ENCODE measurements at places on chromosomes 12 and 14.

DNA sequence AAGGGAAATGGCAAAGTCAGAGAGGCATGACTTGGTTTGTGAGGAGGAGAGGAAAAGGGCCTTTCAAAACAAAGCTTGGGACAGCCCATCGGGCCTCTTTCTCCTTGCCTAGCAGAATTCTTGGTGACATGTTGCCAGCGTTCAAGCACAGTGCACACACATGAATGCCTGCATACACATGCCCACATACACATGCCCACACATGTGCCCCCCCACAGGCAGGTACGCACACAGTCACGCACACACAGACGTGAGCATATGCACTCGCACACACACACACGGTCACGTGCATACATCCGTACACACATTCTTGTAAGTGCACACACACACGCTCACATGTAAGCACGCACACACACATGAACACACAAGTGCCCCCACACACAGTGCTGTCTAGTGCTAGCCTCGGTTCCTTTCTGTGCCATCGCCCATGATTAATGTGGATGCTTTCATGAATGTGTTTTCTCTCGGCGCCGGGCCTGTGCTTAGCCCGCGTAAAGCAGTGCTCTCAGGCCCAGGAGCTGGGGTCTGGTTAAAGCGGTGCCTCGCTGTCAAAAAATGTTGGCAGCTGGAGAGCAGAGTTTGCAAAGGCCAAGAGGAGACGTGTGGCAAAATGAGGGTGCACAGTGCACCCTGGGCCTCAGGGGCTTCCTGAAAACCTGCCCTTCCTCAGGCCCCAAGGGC lies 328.8 kb upstream of the DIO3 start:
- H3K27ac ChIP-seq: no peak overlapping the region
- no peaks in the 10 kb centered on the region for H3K27me3 ChIP-seq
- no peak overlapping the region for H3K4me3 ChIP-seq
- DNase-seq: no peak

- H3K4me3 ChIP-seq: no peak overlapping the region
- no peaks in the 10 kb centered on the region for H3K36me3 ChIP-seq
- no peak overlapping the region for H3K27ac ChIP-seq
- peak; percentile 75 for DNase-seq
- no peaks in the 10 kb centered on the region for H3K27me3 ChIP-seq
- H3K4me1 ChIP-seq: no peaks in the 10 kb centered on the region
Observed at GRCh38 chr14:106459971-106460730, 933.8 kb downstream of the TMEM121 start.

GRCh38 chr12:109833307-109834189 lies at the start of gene TRPV4:
TSS of gene TRPV4 (minus strand) at chr12:109833398. CDS start at chr12:109814796, 18,602 bp downstream.
- DNase-seq: peak; percentile 34
- no peaks in the 10 kb centered on the region for H3K36me3 ChIP-seq
- H3K4me1 ChIP-seq: no peaks in the 10 kb centered on the region
- no peaks in the 10 kb centered on the region for H3K27me3 ChIP-seq
- H3K4me3 ChIP-seq: peak within 1 kb of the TSS; percentile 49
- no peak within 1 kb of the TSS for H3K27ac ChIP-seq

GRCh38 chr14:97312910-97313309 lies 515.7 kb downstream of the VRK1 start:
- H3K4me3 ChIP-seq: no peak overlapping the region
- H3K4me1 ChIP-seq: no peaks in the 10 kb centered on the region
- no peaks in the 10 kb centered on the region for H3K27me3 ChIP-seq
- H3K36me3 ChIP-seq: no peaks in the 10 kb centered on the region

DNA sequence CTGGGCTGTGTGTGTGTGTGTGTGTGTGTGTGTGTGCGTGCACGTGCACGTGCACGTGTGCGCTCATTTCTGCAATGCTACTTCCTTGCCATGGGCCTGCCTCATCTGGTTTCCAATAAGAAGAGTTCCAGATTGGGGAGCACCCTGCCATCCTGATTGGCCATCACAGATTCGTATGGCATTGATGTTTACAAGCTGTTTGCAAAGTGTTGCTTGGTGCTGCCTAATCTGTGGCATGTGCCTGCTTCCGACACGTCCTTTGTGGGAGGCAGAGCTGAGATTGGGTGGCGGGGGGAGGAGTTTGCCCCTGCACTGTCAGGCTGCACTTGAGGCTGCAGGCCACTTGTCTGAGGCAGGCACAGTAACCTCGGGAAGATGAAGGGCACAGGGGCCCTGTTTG lies 39.2 kb downstream of the SAMD4A start:
- H3K27ac ChIP-seq: no peak overlapping the region
- peaks cover 11% of the 10 kb centered on the region for H3K4me1 ChIP-seq
- H3K27me3 ChIP-seq: no peaks in the 10 kb centered on the region
- H3K36me3 ChIP-seq: no peaks in the 10 kb centered on the region

Data from A673 (cell line).